ENCODE measurements at places on chromosomes 3 and 15.

- no peak for DNase-seq
These were observed 610.5 kb upstream of the ZNF385D start for GRCh38 chr3:22361521-22361920.

- DNase-seq: no peak
These were observed 290.0 kb upstream of the CFAP20DC start for GRCh38 chr3:59339818-59340217.

- no peak for DNase-seq
These were observed 368.9 kb upstream of the PLSCR5 start for GRCh38 chr3:146974001-146974400.

- DNase-seq: no peak
These were observed 162.3 kb downstream of the PGPEP1L start for GRCh38 chr15:98845138-98845884.

- DNase-seq: no peak
These were observed 523.7 kb upstream of the PROK2 start for GRCh38 chr3:72308641-72309040.

DNA sequence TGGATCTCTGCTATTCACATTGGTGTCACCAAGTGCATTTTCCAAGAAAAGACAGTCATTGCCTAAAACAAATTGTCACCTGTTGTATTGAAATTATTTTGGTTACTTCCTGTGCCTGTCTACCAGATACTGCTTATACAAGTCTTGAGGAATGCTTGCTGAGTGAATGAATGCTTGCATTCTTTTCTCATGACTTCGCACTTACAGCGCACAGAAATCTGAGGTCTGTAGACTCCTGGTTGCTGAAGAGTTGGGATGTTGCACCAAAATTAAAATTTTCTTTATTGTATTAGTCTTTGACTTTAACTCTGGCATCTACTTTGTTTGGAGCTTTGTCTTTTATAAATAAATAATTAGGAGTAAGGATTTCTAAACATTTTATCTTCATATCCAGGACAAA, 28.4 kb downstream of the SH3GL3 start:
- no peak for DNase-seq

DNA sequence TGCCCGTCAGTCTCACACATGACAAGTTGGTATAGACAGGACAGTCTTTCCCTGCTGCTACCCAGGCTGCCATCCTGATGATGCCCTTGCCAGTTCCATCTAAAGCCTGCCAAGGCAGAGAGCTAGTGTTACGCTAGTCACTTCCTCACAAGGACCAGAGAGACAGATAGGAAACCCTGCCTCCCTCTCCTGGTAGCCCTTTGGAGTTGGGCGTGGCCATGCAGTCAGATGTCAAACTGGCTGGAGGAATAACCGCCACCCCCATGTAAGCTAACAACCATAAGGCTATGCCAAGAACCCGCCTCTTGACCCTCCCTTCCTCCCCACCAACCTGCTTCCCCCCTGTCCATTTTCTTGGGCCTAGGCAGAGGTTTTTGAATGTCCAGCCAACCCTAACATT, 2.8 kb downstream of the TMEM115 start:
- DNase-seq: no peak

DNA sequence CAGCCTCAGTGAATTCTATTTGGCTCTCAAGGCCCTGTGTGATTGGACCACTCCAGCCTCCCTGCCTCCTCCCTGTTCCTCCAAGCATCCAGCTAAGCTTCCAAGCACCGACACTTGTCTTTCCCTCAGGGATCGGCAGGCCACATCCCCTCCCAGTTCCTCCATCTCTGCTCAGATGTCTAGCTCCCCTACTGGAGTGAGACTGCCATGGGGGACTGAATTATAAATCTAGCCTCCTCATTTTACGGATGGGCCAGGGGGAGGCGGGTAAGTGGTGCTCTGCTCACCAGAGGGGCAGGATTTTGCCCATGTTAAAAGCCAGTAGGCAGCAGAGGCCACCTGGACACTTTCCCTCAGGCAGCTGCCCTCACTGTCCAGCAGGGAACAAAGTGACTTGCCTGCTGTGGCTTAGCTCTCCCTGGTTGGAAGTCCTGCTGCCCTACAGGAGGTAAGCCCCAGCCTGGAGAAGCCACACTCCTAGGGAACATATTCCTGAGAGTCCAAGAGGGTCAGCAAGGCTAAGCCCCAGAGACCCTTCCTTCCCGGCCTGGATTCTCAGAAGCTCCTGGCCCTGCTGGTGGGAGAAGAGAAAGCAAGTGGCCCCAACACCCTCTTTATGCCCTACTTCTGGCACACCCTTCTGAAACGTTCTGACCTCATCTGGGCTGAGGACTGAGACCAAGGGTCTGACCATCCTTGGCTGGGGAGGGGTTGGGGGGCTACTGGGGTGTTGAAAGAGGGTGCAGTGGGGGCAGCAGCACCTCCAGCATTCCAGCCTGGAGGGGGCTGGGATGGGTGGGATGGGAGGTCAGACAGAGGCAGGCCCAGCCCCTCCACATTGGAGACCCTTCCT, 9.1 kb upstream of the HHATL start:
- DNase-seq: no peak

DNA sequence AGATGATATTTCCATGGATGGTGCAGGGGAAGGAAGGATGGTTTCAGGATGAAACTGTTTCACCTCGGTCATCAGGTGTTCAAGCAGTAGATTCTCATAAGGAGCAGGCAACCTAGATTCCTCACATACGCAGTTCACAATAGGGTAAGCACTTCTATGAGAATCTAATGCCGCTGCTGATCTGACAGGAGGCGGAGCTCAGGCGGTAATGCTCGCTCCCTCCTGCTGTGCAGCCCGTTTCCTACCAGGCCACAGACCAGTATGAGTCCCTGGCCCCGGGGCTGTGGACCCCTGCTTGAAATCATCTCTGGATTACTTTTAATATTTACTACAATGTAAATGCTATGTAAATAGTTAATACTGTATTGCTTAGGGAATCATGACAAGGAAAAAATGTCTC, 241.8 kb downstream of the ROBO2 start:
- DNase-seq: no peak

GRCh38 chr3:88703501-88704059, 403.8 kb upstream of the EPHA3 start:
- no peak for DNase-seq

Measured in activated naive CD8-positive, alpha-beta T cell treated with anti-CD3 and anti-CD28 coated beads, Interleukin-2, amount 50 U/mL, for 16 hours (primary cell).